Stimulated activated CD4-positive, alpha-beta T cell treated with anti-CD3 and anti-CD28 coated beads, Interleukin-12 subunit alpha, Interleukin-12 subunit beta, amount 100 ng/mL, for 48 hours (primary cell): ENCODE measurements at places on chromosomes 6 and 20.
A peak's percentile ranks its signal among the peaks of the same experiment; 100 is the strongest.

- no peak for DNase-seq
Measured at GRCh38 chr6:74964871-74965441, 240.9 kb downstream of the COL12A1 start.

DNA sequence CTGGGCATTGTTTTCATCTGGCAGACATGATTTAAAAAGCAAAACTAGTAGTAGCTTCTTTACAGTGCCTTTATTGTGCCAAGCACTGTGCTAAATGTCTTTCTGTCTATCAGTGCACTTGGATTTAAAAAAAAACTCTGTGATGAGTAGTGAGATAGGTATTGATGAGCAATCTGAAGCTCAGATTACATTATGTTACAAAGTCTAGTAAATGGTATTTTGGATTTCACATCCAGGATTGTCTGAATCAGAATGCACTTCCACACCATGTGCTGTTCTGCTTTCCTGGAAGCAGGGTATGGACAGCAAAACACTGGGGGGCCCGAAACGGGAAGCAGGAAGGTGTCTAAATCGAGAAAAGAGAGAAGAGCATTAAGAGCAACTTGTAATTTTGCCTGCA, 103.4 kb upstream of the CCN2 start:
- no peak for DNase-seq

DNA sequence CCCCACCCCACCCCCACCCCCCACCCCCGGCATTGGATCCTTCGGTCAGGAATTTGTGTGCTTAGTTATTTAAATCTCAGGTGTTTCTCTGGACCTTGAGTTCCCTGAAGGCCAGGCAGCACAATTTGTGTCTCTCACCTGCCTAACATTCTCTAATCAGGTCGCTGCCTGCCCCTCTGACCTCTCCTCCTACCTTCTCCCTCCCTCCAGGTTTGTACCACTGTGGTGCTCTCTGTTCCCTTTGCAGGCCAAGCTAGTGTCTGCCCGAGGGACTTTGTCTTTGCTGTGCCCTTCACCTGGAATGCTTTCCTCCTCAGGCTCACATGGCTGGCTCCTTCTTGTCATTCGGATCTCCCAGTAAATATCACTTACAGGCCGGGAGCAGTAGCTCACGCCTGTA, 131.4 kb upstream of the SLC2A12 start:
- DNase-seq, result no peak

DNA sequence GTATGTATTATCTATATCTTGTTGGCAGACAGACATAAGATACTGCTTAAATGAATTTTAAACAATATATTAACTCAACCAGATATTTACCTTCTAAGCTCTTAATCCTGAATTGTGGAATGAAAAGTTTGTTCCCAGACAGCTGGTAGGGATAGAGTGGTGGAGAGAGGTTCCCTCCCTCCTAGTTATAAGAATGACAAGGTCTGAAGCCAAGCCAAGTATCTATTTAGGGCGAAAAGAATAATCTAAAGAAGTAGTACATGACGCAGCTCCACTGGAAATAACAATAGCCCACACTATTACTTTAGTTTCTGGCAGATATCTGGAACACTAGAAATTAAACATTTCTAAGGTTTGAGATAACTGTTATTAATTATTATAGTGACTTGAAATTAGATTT, 104.3 kb downstream of the AHI1 start:
- no peak for DNase-seq

- DNase-seq, result peak; percentile 44
Measured at GRCh38 chr6:42402184-42402583, 49.5 kb downstream of the TRERF1 start.

DNA sequence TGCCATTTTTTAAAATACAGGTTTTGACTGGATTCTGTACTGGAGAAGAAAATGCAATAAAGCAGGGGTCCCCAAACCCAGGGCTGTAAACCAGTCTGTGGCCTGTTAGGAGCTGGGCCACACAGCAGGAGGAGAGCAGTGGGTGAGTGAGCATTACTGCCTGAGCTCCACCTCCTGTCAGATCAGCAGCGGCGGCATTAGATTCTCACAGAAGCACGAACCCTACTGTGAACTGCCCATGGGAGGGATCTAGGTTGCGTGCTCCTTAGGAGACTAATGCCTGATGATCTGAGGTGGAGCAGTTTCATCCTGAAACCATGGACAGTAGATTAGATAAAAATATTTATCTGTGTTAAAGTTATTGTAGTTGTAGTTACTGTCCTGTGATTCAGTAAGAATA, 21.1 kb upstream of the FBXO9 start:
- no peak for DNase-seq

GRCh38 chr6:87908978-87909811, 138.4 kb upstream of the SPACA1 start:
- DNase-seq, result no peak

GRCh38 chr20:34622821-34623451, 54.0 kb downstream of the PIGU start:
- no peak for DNase-seq

DNA sequence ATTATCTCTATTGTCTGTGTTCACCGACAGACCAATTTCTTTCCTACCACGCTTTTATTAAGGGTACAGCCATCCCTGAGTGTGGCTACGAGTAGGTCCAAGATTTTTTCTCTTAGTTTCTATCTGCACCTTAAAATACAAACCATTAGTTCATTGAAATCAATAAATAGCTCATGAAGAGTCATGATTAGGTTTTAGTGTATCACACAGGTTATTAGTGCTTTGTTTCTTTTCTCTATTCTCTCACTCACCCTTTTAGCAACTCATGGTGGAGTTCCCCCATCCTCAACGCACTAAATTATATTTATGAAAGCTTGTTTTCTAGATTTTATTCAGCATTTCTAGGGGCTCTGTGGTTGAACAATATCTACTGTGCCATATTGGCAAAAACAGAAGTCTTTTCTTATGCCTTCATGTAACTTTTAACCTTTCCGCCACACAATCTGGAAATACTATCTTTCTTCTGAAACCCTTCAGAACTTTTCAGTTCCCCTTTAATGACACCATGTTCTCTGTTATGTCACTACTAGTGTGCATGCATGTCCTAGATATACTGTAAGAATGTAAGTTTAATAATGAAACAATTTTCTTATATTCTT, 128.2 kb upstream of the LAMA2 start:
- DNase-seq, result no peak

GRCh38 chr20:25299806-25300205, 51.9 kb downstream of the PYGB start:
- no peak for DNase-seq

GRCh38 chr20:363319-364078, 16.6 kb downstream of the NRSN2 start:
- no peak for DNase-seq

- DNase-seq, result no peak
Measured at GRCh38 chr6:160883999-160884398, 107.6 kb upstream of the MAP3K4 start.

- DNase-seq, result no peak
Measured at GRCh38 chr20:18190338-18191233, 52.9 kb downstream of the KAT14 start.

GRCh38 chr6:49142421-49143151, 320.5 kb downstream of the MMUT start:
- DNase-seq, result no peak

DNA sequence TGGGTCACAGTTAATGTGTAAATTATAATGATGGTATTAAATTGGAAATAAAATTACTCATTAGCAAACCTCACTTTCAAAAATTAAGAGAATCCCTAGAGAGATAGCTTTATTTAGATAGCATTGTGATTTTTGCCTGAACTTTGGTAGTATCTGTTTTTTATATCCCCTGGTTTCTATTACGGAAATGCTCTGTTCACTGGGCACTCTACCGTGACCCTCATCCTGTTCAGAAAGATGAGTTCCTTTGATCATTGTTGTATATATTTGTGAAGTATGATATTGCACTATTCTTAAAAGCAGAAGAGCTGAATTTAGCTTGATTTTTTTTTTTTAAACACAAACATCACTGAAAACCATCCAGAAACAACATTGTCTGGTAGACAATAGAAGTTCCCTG, 1143.8 kb upstream of the MAP3K7 start:
- no peak for DNase-seq

DNA sequence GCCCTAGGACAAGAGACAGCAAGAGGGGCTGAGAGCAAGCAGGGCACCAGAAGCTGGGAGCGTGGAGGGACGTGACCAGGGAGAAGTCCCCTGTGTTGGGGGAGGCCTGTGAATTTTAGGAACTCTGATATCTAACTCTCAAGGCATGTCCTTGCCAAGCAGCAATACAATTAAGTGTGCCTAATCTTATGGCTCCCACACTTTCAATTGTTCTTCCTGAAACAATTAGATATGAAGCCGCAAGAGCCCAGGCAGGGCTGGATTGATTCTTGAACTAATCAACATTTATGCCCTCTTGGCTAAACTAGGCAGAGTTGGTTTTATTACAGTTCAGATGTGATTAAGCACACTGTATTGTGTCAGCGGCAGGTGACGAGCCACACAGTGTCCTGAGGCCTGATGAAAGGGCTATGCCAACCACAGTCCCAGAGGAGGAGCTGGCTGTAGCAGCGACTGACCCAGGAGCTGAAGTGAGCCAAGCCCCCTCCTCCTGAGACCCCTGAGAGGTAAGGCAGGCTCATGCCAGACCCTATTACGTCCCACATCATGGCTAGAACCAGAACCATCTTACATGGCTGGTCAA, 4.2 kb upstream of the MAVS start:
- DNase-seq, result no peak

DNA sequence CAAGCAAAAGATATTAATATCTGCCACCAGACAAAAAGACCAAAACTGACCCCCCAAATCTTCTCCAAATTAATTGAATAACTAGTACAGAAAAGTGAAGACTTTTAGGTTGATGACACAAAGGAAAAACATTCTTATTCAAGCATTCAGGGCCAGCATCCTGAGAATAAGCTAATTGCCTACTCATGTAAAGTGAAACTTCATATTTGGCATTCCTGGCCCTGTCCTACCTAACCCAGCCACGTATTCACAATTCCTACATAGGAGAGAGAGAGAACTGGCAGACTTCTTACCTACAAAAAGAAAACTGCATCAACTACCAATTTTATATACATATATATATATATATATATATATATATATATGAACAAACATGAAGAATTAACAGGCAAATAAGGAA, 4.9 kb upstream of the ASCC3 start:
- DNase-seq, result no peak

- DNase-seq, result no peak
Measured at GRCh38 chr20:56653211-56653610, 24.1 kb downstream of the TFAP2C start.
